ENCODE measurements at places on chromosomes 1 and 21.
A peak's percentile ranks its signal among the peaks of the same experiment; 100 is the strongest.

DNA sequence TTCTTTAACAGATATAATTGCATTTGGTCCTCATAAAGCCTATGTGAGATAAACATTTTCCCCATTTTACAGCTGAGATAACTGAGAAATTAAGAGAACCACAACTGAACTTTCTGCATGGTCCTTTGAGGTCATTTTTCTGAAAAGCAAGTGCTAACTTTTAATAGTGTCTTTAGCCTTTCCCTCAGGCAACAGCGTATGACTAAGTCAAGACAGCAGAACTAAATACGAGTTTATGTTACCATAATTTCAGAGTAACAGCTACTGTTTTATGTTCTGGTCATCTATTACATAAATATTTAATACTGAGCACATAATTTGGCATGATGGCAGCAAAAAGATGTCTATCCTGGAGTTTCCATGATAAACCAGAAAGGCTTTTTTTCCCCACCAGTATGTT, 95.6 kb downstream of the OLFML2B start:
- peak; percentile 26 for DNase-seq

DNA sequence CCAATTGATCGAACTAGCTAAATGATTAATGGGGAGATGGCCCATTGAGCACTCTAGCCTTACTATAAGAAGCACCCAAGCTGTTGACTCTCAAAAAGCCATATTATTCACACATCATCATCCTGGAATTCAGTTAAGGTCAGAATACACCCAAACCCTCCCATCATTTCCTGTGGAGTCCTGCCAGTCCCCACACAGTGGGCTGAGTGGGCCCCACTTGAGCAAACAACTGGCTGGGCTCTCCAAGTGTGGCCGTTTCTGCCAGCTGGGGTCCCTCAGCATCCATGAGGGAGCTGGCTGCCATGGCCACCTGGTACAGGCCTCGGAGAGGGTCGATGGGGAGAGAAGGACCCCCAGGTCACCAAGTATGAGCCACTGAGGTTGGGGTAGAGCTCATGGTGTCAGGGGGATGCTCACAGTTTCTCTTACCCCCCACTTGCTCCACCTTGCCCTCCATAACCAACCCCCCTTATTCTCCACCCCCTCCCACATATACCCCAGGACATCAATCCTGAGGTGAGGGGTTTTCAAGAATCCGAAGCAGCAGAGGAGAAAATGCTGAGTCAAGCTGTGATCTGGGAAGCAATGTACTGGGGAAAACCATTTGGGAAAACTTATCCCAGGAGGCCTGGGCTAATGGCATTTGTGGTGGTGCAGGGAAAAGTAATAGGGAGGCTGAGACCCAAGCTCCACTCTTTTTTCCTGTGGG, 60.3 kb downstream of the UBE2T start:
- DNase-seq, result peak; percentile 48

DNA sequence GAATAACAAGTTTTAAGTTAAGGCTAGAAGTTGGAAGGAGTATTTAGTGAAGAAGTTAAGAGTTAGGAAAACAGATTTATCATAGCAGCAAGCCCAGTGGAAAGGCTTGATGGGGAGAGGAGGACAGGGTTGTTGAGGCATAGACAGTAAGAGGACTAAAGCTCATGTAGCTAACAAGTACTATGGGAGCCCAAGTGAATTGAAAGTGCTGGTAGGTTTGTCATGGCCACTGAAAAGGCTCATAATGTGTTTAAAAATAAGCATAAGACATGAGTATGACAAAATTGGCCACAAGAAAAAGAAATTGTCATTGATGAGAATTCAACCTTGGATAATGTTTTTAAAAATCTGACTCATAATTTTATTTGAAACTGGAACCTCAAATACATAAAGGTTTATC, 49.2 kb upstream of the CRB1 start:
- DNase-seq, result no peak

- peak; percentile 92 for DNase-seq
These were observed 3.6 kb downstream of the SKI start for GRCh38 chr1:2231532-2232254.

- no peak for DNase-seq
These were observed 47.5 kb upstream of the PLA2G2C start for GRCh38 chr1:20233866-20234265.

GRCh38 chr1:91779548-91780021, 106.4 kb downstream of the TGFBR3 start:
- DNase-seq, result no peak

GRCh38 chr21:15094706-15095105, 29.9 kb upstream of the NRIP1 start:
- no peak for DNase-seq

DNA sequence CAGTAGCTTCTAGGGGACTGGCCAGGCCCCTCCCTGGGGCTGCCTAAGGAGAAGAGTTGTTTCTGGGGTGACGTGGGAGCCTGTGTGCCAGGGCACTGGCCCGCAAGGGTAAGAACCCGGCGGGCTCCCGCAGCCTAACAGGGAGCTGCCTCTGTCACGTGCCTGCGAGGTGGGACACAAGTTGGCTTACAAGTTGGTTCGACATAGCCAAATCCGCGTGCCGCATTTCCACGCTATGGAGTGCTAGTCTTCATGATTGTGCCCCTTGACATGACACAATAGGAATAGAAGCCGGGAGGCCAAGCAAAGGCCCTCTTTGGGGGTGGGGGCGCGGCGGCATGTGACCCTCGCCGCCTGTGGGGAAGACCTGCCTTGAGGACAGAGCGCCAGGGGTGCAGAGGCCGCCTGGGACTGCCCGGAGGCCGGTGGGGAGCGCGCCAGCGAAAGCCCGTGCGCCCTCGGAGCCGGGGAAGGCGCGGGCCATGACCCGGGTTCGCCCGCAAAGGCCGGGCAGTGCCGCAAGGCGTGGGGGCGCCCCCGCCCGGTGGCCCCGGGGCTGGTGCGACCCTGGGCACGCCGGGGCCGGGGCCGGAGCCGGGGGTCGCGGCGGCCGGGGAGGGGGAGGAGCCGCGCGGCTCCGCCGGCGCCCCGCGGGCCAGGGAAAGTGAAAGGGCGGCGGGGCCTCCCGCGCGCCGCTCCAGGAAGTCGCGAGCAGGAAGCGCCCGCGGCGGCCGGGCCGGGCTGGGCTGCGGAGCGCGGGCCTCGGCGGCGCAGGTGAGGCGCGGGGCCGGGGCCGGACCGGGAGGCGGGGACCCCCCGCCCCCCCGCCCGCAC, at the start of gene SLC37A1:
Gene SLC37A1, plus strand, starts transcription at position 702 of the 834 bp plus-strand sequence. CDS start 4,603 bp downstream, outside the sequence.
- DNase-seq, result no peak

DNA sequence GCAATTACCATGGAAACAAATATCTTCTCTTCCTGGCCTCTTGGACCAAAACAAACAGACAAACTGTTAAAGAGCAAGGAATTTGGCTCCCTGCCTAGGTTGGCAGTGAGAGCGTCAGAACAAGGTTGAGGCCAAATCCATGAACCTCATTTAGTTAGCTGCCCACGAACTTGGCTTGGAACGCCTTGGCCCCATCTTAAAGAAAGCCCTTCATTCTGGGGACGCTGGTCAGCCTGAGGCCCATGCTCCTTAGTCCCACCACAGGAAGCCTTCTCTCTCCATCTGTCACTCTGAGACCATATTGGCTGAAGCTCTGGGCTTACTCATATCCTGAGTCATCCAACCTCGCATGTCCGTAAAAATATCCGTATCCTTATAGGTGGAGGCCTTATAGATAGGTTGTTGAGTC, 62.4 kb upstream of the DIRAS3 start:
- DNase-seq, result peak; percentile 63

DNA sequence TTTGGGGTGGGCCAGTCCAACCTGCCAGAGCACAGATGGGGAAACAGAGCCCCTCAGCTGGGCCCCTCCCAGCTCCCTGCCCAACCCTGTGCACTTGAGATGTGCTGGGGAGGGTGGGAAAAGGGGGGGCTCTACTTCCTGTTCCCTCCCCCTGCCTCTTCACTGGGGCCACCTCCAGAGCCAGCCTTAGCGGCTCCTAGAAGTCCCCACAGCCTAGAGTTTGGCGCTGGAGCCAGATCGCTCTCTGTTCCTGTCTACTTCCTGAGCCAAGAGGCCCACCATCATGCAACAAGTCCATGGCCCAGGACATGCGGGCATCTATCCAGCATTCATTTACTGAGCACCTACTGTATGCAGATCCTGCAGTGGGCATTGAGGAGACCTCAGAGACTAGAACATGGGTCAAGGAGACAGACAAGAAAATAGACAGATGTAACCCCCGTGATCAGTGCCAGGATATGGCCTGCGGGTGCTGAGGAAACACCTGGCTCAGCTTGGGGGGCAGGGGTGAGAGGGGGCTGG, 144.1 kb downstream of the SYF2 start:
- DNase-seq, result no peak

DNA sequence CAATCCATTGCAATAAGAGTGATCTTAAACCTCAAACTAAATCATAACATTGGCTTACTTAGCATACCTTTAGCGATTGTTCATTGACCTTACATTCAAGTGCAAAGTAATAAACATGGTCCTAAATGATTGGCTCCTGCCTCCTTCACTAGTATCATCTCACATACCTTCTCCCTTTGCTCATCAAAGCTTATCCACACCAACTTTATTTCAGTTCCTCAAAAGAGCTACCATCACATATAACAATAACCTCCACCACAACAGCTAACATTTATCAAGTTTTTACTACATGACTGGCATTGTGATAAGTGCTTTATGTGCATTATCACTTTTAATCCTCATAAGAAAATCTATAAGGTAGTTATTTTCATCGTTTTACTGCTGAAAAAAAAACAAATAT, 198.8 kb downstream of the COL24A1 start:
- no peak for DNase-seq

DNA sequence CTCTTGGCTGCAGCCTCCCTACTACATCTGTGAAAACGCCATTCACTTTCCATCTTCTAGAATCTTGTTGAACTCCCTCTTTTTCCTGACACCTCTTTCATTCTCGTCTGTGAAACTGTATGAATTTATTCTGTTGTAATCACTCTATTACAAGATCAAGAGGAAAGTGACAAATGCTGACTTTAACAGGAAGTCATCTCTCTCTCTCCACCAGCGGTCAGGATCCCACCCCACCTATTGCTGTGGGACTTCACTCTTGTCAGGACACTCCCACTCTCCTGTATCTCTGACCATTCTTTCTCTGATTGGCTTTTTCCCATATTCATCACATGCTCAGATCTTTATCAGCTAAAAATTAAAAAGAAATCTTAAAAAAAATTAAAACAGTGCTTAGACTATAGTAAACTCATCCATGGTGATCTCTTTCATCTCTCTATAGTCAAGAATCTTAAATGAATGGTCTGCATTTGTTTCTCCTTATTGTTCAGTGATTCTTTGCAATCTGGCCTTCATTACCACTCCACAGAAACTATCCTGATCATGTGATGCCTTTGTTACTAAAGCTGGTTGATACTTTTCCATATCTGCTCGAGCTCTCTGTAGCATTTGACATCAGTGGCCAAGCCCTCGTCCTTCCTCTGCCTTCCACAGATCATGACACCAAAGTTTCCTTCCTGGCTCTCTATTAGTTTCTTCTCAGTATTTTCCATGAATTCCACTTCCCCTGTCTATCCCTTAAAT, 113.6 kb downstream of the UCHL5 start:
- no peak for DNase-seq

GRCh38 chr1:65992165-65992821, 199.6 kb downstream of the PDE4B start:
- DNase-seq, result no peak

DNA sequence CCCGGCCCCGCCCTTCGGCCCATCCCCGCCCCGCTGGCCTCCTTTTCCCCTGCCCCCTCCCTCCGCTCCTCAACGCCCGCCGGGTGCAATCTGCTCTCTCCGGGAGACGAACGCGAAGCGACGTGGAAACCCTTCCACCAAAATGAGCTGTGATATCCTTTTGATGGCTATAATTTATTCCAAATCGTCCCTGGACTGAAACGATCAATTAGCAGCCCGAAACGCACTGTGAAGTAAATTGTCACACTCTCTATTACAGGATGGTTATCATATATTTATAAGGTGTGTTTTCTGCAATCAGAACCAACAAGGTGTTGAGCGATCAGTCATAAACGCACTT, 134.6 kb upstream of the BARHL2 start:
- DNase-seq, result no peak

GRCh38 chr1:112992780-112993179, 36.8 kb upstream of the SLC16A1 start:
- DNase-seq, result no peak

Measured in fibroblast of villous mesenchyme (primary cell).